ENCODE measurements at places on chromosomes 1 and 21. TPM values are rescaled to one million over a fixed set of nuclear protein-coding genes. Genes with fewer than 3 reads are reported as not detected.

Gene MIXL1
- total RNA-seq: not detected

Gene CNKSR1
- not detected for total RNA-seq

Gene TTLL7
- 16.0 TPM for total RNA-seq

Gene ICOSLG
- total RNA-seq: not detected

Gene S100A9
- total RNA-seq: not detected

Gene CD34
- total RNA-seq: 0.27 TPM

Gene HLX
- 4.1 TPM for total RNA-seq

Gene SMCP
- total RNA-seq: not detected

Gene SIPA1L2
- 16.4 TPM for total RNA-seq

Gene MROH9
- 0.27 TPM for total RNA-seq

Gene IL19
- total RNA-seq: not detected

Gene REN
- not detected for total RNA-seq

Gene IGSF3
- total RNA-seq: not detected

Gene CA6
- total RNA-seq: not detected

Gene GFI1
- total RNA-seq: 0.65 TPM

Gene TIAM1
- total RNA-seq: 15.1 TPM

Gene FCRL6
- not detected for total RNA-seq

Gene SH2D5
- total RNA-seq: 1.6 TPM

Gene OR10J1
- not detected for total RNA-seq

Gene ZNF695
- 0.82 TPM for total RNA-seq

Gene RGS16
- total RNA-seq: 2.3 TPM

Gene MFAP2
- total RNA-seq: 47.7 TPM

Gene KRTAP19-4
- not detected for total RNA-seq

Gene TNNT2
- total RNA-seq: not detected

Gene PCBP3
- 1.2 TPM for total RNA-seq

Gene SLC2A5
- 0.90 TPM for total RNA-seq

Gene PRDM15
- 1.8 TPM for total RNA-seq

Gene SLC1A7
- total RNA-seq: 3.8 TPM

Gene TRIM45
- 3.3 TPM for total RNA-seq

Gene KIF14
- total RNA-seq: 13.4 TPM

Gene FMO1
- 7.8 TPM for total RNA-seq

Gene CNIH3
- 72.4 TPM for total RNA-seq

Gene LAMC2
- 2.0 TPM for total RNA-seq

Gene UTP11
- 23.1 TPM for total RNA-seq

Gene HES2
- total RNA-seq: 0.09 TPM

Gene CAPN8
- not detected for total RNA-seq

Gene MRPS6
- 78.1 TPM for total RNA-seq

Gene LY9
- total RNA-seq: 0.25 TPM

Measured in fibroblast of the aortic adventitia (primary cell).